Fibroblast of skin of scalp (primary cell): ENCODE measurements at places on chromosomes 3 and 15.

DNA sequence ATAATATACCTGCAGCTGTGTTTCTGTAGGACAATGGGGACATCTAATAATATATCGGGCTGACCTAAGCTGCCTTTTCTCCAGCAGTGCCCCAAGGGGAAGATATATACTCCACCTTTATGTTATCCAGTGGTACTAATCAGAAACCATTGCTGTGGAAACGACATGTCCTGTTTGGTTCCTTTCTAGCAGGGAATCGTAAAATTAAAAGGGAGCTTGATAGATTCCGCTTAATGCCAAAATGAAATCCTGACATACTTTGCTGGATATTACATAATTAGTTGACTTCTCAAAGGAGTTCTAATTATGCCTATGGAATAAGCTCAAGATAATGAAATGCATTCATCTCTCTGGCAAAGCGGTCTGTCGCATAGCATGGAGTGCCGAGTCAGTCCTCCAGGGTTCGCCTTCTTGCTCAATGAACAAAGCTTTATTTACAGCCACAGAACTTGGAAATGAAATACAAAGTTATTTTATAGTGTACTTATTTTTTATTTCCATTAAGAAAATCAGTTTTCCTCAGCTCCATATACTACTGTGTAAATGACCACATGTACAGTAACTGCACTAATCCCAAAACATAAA is 262.8 kb downstream of the LRTM1 start:
- DNase-seq = no peak

DNA sequence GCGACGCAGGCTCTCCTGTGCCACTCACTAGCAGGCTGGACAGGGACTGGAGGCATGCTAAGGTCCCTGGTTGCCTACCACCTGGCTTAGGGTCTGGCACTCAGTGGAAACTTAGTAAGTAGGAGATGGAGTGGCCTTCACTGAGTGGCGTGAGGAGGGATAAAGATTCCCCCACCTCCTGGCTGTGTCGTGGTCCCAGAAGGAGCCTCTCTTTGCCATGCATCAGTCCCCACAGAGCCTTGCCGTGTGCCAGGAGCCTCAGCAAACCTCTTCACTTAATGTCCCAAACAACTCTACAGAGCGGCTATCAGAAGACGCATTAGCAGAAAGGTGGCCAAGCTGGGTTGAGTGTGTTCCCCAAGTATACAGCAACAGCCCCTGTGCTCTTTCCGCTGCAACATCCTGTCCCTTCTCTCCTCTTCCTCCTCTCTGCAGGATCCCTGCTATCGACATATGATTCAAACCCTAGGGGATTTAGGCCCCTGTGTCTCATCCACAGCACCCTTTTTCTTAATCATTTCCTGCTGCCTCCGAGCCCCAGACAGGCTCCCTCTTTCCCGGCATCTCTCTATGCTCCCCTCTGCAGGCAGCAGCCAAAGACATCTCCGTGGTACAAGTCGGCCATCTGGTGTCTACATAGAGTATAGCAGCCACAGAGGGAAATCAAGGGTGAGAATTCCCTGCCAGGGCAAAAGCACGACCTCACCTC is 66.7 kb downstream of the SLC6A1 start:
- peak; percentile 75 for DNase-seq

- DNase-seq = no peak
Measured at GRCh38 chr15:40054855-40055575, 16.0 kb upstream of the SRP14 start.

GRCh38 chr3:74009961-74010844 is 385.5 kb upstream of the PDZRN3 start:
- DNase-seq = no peak

GRCh38 chr15:92565351-92566125 is 90.0 kb downstream of the FAM174B start:
- no peak for DNase-seq
